Thymus (tissue), 14 donors: ENCODE measurements at places on chromosomes 4 and X. TPM values are rescaled to one million over a fixed set of nuclear protein-coding genes. Genes with fewer than 3 reads are reported as not detected.

The HELQ gene
- total RNA-seq, result 20.9 TPM

The FREM3 gene
- total RNA-seq, result 0.71 TPM

The PTTG2 gene
- 0.09 TPM for total RNA-seq

The MMGT1 gene
- 8.7 TPM for total RNA-seq

The HSFX2 gene
- 0.28 TPM for total RNA-seq

DNA sequence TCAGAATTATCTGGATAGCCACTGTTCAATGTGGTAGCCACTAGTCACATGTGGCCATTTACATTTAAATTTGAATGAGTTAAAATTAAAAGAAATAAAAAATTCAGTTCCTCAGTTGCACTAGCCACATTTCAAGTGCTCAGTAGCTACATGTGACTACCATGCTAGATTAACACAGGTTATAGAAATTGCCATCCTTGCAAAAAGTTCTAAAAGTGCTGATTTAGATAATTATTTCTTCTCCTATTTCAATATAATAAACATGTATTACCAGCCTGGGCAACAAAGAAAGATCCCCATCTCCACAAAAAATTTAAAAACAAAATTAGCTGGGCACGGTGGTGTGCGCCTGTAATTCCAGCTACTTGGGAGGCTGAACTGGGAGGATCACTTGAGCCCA, 11.7 kb upstream of the STAG2 start:
- no peak for DNase-seq

DNA sequence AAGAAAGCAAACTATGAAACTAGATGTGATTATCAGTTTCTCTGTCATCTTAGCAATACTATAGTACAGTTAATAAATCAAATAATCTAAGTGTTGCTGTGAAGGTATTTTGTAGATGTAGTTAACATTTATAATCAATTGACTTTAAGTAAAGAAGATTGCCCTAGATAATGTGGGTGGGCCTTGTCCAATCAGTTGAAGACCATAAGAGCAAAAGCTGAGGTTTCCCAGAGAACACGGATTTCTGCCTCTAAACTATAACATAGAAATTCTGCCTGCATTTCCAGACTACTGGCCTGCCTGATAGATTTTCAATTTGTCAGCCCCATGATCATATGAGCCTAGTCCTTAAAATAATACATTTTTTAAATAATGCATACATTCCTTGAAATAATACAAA, 222.9 kb downstream of the PCDH18 start:
- no peak for DNase-seq

GRCh38 chr4:108881190-108881589, 118.3 kb upstream of the ETNPPL start:
- no peak for DNase-seq

DNA sequence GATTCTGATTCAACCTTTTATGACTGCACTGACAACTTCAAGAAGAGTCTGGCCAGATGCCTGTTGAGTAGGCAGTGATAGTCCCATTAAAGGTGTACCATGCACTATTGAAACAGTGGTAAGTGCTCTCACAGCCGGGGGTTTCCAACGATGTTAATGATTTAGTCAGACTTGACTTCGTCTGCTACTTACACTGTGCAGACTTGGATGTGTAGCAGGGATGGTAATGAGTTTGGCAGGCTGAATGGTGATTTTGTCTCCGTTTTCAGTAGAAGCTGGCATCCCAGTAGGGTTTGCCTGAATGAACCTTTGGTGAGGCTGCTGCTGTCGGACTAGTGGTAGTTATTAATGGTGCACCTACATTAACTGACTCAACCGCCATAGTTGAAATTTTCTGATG, 52.0 kb upstream of the TMSB15B start:
- no peak for DNase-seq

DNA sequence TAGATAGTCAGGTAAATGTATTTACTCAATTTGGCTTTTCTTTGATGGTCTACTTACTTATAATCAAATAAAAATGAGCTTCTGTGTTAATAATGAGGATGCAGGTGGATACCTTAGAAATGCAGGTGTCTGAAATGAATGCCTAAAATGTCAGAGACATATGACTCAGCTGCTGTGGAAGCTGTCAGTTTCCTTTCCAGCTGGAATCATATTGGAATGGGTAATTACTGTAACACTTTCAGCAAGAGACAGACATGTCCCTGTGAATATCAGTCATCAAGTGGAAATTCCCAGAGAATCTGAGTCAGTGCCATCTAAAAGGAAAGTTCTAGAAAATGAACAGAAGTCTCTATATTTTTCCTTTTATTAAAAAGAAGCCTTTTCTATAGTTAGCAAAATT, 783.0 kb upstream of the AADAT start:
- no peak for DNase-seq
